ENCODE measurements at places on chromosomes 1 and 21.

DNA sequence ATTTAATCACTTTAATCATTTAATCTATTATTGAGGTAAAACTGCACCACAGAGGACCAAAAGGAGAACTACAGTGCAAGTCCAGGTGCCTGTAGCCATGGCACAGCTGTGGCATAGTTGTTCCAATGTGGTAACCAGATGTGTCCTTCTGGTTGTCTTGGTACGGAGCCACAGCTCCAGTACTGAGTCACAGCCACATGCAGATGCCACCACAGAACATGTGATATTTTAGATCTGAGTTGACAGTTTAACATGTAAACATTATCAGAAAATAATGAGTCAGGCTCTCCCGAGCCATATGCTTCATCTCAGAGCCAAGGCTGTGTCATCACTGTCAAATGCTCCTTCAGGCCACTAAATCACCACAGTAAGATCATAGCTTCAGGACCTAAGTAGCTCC is 56.4 kb upstream of the RGS7 start:
- DNase-seq: peak; percentile 73

GRCh38 chr1:9120312-9120958 is 8.5 kb downstream of the GPR157 start:
- no peak for DNase-seq

DNA sequence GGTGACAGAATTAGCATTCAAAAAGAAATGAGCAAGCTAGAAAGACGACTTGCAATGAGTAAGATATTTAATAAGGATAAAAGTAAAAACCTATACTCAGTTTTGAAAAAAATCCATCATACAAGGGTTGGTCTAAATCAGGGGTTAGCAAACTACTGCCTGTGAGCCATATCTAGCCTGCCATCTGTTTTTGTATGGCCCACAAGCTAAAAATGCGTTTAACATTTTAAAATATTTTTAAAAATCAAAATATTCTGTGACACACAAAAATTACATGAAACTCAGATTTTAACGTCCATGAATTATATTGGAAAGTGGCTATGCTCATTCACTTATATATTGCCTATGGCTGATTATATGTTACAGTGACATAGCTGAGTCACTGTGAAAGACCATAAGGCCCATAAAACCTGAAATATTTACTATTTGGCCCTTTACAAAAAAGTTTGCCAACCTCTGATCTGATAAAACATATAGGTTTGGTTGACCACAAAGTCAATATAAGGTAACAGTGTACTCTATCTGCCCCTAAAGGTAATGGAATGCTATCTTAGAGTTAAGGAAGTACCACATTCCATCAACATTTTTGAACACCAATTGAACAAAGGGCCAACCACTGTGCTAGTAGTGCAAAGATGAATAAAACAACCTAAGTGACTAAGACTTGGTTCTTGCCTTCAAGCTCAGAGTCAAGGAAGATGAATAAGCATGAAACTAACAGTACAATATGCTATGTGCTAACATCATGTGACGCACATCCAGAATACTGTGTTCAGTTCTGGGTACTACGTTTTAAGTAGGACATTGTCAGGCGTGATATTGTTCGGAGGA is 3.2 kb downstream of the IFT25 start:
- no peak for DNase-seq

DNA sequence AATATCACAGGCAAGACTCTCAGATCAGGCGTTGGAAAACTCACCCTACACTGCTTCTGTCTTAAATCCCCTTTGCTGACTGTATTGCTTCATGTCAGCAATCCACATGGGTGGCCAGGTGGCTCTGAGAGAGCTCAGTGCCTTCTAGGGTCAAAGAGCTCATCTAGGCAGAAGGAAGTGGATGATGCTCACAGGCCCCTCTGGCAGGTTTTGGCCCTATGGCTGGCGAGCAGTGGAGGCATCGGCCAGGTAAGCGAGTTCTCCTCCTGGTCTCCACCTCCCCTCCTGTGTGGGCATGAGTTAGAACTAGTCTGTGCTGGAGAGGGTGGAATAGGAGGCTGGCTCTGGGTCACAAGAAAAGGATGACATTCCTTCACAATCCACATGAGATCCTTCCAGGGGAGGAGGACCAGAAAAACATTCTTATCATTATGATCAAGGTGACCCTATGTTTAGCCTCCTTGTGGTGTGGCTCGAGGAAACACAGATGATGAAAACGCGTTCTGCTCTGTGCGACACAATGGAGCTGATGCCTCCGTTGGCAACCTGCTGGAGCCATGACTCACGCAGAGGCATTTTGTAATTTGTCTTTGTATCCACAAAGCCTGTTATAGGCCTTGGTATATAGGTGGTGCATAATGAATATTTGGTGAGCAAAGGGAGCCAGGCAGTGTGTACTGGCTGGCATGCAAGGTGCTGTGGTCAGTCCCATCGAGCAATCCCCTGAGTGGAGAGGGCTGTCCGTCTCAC is 264.6 kb upstream of the RAB4A start:
- DNase-seq: no peak

DNA sequence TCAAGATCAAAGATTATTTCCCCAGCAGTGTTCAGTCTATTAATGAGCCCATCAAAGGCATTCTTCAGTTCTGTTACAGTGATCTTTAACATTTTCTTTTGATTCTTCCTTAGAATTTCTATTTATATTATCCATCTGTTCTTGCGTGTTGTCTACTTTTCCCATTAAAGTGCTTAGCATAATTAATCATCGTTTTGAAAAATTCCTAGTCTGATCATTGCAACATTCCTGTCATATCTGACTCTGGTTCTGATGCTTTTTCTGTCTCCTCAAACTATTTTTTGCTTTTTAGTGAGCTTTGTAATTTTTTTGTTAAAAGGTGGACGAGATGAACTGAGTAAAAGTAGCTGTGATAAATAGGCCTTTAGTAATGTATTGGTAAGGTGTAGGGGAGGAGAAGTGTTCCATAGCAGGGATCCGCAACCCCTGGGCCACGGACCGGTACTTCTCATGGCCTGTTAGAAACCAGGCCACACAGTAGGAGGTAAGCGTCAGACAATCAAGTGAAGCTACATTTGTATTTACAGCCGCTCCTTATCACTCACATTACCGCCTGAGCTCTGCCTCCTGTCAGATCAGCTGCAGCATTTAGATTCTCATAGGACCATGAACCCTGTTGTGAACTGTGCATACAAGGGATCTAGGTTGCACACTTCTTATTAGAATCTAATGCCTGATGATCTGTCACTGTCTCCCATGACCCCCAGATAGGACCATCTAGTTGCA is 163.3 kb downstream of the PIK3R3 start:
- DNase-seq: no peak

GRCh38 chr1:5818755-5819154 is 173.5 kb downstream of the NPHP4 start:
- no peak for DNase-seq

GRCh38 chr1:153705484-153705883 is 22.4 kb upstream of the INTS3 start:
- no peak for DNase-seq

DNA sequence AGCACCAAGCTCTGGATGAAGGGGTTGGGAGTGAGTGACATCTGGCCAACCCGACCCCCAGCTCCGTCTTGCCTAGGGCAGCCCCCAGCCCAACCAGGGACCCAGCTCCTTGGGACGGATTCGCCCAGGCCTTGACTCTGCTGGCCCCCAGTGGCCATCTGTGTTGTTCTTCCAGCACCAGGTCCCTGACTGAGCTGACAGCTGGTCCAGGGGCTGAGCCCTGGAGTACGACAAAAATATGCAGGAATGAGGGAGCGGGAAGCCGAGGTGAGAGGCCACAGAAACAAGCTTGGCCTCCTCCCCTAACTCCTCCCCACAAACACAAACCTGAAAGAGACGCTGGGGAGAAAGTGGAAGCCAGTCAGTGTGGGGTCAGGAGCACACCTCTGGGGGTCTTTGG is 55.0 kb upstream of the PAX7 start:
- peak; percentile 65 for DNase-seq

- no peak for DNase-seq
These were observed 643.5 kb downstream of the AJAP1 start for GRCh38 chr1:5297886-5298239.

GRCh38 chr1:8122160-8122476 is 96.0 kb upstream of the ERRFI1 start:
- no peak for DNase-seq

GRCh38 chr1:167043752-167044488 is 46.3 kb downstream of the GPA33 start:
- peak; percentile 72 for DNase-seq

- DNase-seq: peak; percentile 7
These were observed 376.3 kb upstream of the CAMK1G start for GRCh38 chr1:209207126-209207700.

DNA sequence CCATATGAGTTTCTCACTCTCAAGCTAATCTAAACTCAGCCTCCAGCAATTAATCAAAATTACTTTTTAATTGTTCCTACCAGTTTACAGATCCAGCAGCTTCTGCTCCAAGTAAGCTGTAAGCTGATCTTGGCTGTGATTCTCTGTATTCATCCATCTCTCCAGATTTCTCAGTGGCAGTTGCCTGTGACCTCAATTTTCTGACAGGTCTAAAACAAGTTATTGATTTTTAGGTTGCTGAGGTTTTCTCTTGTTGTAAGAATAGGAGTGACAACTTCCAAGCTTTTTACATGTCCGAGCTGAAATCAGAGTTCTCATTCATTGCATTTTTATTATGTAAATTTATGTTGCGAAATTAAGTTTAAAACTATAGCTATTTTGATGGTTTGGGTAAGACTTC is 1044.4 kb downstream of the PLA2G4A start:
- no peak for DNase-seq

DNA sequence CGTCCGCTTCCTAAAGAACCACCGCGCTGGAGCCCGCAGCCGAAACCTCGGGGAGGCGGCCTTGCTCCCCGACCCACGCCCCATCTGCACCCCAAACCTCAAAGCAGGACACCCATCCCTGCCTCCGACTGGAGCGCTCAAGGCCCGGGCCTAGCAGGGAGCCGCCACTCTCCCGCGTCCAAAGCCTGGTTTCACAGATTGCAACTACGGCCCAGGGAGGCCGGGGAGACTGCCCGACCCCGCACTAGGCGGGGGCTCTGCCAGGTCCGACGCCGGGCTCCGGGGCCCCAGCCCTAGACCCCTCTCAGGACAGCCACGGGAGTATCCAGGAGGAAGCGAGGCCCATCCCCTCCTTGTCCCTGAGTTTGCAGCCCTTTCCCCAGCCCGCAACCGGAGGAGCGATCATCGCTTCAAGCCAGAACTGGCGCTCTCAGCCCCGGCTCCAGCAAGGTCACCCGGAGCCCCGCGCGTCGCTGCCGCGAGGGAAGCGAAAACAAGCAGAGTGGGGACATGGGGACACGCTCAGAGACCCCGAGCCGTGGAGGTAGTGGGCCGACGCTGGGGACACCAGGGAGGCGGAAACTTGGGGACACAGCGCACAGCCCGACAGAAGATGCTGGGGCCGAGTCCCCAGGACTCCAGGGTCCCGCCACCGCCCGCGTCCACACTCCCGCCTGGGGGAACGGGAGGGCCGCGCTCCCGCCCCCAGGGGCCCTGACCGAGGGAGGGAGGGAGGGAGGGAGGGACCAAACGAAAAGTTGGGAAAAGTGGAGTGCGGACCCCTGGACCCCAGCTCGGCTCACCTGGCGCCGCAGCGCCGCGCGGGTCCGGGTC is 433 bp downstream of the TMEM200B start:
- DNase-seq: no peak

DNA sequence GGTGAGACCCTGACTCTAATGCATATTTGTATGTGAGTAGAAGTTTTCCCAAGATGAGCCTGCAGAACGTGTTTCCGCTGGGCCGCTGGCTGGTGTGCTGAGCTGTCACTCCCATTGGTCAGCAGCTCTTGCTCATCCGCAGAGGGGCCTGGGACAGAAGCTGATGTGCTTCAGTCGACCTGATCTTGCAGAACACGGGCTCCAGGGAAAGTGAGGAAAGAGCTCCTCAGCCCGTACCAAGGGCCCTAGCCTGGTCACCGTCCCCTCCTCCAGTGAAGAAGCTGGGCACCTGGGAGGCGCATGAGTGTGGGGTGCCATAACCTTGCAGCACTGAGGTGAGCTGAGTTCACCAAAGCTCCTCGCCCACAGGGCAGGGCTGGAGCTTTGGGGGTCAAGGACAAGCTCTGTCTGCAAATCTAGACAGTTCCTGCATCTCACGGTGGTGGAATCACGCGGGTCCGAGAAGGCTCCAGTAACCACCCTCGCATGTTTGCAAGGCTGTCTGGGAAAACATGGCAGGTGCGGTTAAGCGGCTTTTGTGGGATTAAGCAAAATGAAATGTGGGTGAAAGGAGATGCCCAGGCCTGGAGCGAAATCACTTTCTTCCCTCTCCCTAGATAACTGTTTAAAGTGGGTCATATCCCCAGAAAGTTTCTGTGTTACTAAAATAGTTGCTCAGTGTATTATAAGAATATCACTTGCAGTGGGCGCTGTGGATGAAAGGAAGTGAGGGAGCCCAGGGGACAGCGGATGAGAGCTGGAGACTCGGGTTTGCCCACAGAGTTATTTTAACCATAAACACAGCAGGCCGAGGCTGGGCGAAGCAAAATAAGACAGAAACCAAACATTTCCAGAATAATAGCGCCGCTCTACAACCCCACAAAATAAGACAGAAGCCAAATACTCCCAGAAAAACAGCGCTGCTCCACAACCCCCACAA is 33.1 kb upstream of the LRRC3 start:
- no peak for DNase-seq

DNA sequence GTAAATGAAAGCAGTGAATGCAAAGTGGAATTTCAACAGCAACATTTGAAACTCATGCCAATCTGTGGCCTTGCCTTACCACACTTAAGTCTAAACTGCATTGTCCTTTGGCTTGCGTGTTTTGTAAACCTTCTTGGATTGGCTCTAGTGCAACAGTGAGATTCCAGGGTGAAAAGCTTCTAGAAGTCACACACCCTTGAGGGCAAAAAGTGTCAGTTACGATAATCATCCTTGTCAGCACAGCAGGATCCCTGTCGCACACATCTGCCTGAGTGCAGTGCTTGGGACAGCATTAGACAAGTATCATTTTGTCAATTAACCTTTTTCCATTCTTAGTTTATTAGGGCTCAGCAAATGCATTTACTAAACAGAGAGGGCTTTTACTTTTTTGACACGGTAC is 243.4 kb upstream of the PTBP2 start:
- no peak for DNase-seq

DNA sequence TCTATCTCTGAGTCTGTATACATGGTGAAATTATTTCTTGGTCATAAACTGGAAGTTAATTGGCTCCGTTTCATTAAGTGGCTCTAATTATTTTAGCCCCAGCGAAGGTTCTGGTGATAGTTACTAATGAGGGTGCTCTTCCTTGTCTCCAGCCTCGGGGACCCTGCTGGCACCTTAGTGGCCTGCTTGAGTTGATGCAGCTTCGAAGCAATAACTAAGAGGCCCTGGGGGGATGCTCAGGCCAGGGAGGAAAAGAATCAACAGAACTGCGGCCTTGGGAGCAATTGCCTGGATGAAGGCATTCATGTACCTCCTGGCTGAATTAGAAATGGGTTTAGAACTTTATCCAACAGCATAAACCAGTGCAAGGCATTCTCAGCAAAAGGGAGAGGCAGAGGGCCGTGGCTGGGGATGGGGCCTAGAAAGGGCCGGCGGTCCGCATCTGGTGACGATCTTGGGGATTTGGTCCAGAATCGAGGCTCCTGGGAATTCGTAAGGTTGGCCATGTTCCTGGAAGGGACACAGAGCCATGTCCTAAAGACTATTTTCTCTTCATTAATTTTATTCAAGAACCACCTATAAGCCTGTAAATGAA is 100.0 kb upstream of the AJAP1 start:
- no peak for DNase-seq

Measured in cerebellum (tissue), 4 donors.